ENCODE measurements at places on chromosomes 5 and 9.
A peak's percentile ranks its signal among the peaks of the same experiment; 100 is the strongest.

DNA sequence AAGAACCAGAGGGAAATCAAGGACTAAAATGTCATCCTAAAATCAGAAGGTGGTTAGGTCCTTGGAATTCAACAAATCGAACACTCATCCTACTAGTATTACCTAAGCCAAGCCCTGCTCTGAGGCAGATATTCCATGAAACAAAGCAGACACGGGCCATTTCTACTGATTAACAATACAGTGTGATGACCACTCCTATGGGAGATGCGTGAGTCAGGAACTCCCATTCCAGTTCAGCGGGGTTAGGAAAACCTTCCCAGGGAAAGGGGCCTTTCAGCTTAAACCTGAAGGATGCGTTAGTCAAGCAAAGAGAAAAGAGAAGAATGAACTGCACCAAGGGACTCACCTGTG lies 117.8 kb upstream of the LHFPL2 start:
- no peak for DNase-seq

GRCh38 chr5:154755361-154756008 lies at the start of gene LARP1:
Gene LARP1, plus strand, starts transcription at chr5:154755377. Its CDS starts 381 bp downstream, at chr5:154755758.
- DNase-seq = peak; percentile 63

- DNase-seq = peak; percentile 46
Measured at GRCh38 chr5:149113669-149114068, 27.6 kb upstream of the ABLIM3 start.

- peak; percentile 89 for DNase-seq
Measured at GRCh38 chr5:124729720-124730359, 16.6 kb downstream of the ZNF608 start.

DNA sequence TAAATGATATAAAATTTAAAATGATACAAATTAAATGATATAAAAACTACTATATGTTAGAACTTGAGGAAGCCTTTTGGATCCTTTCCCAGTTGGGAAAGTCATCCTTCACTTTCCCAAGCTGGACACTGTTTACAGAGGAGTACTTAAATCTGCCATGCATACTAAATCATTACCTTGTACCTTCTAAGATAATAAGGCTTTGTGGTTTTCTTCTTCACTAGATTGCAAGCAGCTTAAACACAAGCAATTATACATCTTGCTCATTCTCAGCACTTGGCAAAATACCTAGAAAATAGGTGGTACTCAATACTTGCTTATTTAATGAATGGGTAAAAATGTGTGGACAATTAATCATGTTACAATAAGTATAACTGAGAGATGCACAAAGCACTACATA lies 666.8 kb downstream of the PTPRD start:
- no peak for DNase-seq

DNA sequence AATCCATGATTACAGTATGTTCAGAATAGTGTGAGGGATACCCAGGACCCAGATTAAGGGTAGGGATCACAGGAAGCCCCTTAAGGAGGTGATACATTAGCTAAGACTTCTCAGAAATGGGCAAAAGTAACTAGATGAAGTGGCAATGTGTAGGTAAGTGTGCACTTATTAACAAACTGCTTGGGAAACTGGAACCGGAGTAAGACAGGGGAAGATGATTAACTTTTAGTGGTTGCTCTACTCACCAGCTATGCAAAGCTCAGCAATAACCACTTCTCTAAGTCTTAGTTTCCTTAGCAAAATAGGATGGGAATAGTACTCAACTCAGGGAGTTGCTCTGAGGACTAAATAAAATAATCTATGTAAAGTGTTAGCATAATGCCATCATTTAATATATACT lies 182.2 kb downstream of the MCTP1 start:
- no peak for DNase-seq

GRCh38 chr5:78360924-78361630 lies 660 bp downstream of the SCAMP1 start:
- peak; percentile 65 for DNase-seq

DNA sequence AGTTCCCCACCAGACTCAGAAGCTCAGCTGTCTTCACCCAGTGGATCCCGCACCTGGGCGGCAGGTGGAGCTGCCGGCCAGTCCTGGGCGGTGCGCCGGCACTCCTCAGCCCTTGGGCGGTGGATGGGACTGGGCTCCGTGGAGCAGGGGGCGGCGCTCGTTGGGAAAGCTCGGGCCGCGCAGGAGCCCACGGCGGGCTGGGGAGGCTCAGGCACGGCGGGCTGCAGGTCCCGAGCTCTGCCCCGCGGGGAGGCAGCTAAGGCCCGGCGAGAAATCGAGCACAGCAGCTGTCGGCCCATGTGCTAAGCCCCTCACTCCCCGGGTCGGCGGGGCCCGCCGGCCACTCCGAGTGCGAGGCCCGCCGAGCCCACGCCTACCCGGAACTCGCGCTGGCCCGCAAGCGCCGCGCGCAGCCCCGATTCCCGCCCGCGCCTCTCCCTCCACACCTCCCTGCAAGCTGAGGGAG lies 560.0 kb downstream of the BRINP1 start:
- no peak for DNase-seq

DNA sequence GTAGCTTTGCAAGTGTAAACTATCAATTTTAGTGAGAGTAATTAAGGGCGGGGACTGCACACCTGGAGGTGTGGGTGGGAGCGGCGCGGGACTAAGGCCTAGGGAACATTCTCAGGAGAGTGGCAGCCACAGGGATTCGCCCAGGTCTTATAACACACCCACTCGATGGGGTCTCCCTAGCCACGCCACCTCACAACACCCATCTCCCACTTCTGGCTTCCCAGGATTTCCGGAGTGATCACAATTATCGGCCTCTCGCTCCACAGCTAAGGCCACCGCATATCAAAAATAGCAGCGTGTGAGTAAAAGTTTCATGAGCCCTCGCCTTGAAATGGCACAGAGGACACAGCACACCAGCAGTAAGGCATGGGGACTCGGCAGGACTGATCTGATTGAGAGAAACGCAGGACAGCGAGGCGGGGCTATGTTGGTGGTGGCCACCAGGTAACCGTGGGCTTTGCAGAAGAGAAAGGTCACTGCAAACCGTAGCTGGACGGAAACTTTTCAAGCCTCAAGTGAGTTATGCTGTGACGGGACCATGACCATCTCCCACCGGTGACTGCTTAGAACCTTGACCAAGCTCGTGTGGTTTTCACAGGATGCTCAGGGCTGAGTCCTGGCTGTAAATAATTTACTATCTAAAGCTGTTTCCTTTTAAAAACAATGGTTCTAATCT lies 1.1 kb upstream of the LPAR1 start:
- no peak for DNase-seq

- DNase-seq = no peak
Measured at GRCh38 chr5:136236479-136237083, 43.6 kb upstream of the SMIM32 start.

- no peak for DNase-seq
Measured at GRCh38 chr5:96633820-96634219, 28.4 kb upstream of the CAST start.

DNA sequence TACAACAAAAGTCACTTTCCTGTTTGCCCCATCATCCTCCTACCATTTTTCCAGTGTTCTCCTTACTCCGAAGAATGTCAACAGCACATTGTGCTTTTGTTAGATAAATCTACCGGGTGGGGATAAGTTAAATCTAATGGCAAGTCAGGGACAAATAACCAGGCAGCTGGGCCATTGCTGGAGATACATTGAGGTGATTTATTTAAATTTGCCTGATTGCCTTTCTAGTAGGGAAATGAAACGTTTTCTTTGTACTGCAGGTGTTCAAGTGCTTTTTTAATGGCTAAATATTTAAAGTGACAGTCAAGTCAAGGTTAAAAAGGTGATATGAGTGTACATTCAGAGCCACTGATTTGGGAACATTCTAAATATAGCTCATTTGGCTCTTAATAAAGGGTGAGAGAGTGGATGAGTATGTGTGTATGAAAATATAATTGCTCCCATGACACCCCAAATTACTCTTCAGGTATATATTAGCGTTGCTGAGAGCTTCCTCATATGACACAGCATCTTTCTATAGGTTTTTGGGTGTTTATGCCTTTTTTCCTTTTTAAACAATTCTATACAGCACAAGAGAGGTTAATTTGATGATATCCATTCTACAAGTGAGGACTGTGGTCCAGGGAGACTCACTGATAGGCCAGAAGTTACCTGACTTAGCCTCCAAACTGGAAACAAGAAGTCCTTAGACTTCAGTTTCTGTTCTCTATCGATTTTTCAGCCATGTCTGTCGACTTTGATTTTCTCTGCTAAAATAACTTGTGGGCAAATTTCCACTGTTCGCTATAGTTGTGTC lies 51.9 kb downstream of the DMRT2 start:
- DNase-seq = no peak

GRCh38 chr5:131791866-131792265 lies 5.0 kb downstream of the FNIP1 start:
- DNase-seq = no peak

DNA sequence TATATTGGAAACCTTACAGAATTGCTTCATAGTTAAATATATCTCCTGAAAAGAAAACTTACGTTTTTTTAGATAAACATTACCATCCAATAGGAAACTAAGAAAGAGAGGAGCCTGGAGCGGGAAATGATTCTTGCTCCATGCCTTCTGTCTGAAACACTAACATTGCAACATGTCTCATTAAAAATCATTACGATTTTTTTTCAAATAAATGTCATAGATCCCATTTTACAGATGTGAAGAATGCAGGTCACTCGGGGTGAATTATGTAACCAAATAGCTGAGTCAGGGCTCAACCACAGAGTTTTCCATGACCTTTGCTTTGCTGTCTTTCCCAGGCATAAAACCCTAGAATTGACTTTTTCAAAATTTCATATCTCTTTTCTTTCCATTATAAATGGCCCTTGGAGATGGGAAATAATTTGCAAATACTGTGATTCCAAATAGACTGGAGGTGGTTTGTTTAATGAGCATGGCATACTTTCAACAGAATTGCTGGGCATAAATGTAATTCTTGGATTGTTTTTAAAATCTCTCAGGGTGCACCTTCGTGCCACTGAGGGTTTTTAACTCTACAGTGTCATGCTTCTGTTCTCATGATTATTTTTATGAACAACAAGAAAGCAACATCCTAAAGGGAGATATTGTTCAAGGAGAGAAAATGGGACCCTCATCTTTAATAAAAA lies 302.8 kb downstream of the EBF1 start:
- DNase-seq = no peak

- DNase-seq = peak; percentile 85
Measured at GRCh38 chr5:134026521-134027287, 21.9 kb upstream of the VDAC1 start.

DNA sequence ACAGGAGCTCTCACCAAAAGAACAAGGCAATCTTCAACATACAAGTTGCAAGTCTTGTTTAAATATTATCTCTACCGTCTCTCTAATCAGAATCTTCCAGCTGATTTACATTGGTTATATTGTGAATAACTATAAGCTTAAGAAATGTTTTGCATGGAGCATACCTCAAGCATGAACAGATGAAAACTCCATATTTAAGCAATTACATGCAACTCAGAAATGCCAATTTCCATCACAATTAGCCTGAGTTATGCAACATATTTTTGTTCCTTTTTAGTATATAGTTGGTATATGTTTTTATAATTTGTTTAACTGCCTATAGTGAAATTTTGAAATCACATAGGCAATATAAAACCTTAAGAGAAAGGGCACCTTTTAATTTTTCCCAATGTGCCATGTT lies 142.5 kb downstream of the DENND1A start:
- DNase-seq = no peak

DNA sequence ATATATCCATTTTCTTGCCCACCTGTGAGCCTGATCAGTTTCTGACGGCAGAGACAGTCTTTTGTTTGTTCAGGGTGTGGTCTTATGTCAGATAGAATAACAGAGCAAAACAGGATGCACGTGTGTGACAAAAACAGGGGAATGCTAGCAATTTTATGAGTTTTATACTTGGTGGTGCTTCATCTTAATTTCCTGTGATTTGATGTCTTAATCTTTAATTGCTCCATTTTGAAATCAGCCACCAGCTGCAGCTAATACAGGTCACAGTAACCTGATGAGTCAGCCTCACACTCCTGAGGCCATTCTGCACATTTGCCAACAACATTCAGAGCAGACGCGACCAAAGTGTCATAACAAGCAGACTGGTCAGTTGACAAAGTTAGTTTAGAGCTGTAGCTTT lies 42.3 kb upstream of the JMY start:
- DNase-seq = peak; percentile 37

GRCh38 chr5:5480481-5481111 lies 58.1 kb downstream of the ICE1 start:
- no peak for DNase-seq

- DNase-seq = no peak
Measured at GRCh38 chr5:72711351-72711750, 105.1 kb upstream of the TNPO1 start.

DNA sequence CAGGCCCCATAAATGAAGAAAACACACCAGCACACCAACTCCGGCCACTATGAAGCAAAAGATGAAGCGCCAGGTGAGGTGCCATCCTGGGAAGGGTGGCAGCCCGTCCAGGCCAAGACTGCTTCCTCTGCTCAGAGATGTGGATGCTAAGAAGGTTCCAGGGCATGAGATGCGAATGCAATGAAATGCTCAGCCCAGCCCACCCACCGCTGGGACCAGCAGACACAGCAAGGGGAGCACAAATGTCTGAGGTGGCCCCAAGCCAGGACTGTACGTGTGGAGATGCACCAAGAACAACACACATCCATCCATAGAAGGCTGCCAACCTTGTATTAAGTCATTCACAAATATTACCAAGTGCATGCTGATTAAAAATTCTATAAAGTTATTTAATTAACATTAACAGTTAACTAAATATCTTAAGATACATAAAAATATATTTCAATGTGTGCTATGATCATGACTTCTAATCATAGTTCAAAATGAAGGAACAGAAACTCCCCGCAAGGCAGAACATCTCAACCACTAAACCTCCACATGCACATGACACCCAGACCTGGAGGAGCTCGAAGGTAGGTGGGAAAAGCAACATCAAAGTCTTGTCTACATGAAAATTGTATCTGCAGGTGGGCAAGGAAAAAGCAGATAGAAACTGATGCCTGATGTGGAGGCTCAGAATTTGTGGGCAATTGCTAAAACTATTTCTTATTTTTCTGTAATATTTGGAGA lies 43.7 kb downstream of the BICD2 start:
- DNase-seq = no peak

GRCh38 chr5:102106599-102106998 lies 189.5 kb downstream of the SLCO4C1 start:
- DNase-seq = no peak

DNA sequence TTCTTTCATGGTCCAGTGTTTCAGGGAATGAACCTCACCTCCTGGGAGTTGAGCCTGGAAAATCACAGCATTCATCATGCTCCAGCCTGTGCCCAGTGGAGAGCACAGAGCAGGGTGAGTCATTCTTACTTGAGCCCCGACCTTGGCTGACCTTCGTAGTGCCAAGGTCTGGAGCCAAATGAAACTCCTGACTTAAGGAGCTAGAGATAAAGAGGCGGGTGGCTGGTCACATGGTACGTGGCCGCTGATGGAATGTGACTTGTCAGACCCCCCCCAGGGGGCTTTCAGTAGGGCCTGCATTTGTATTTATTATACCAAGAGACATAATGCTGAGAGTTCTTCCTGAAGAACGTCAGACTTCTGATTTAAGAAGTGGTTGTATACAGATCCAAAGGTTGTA lies 15.0 kb upstream of the PIP5K1B start:
- DNase-seq = peak; percentile 27
